B cell (primary cell): ENCODE measurements at places on chromosomes 1 and 21. TPM values are rescaled to one million over a fixed set of nuclear protein-coding genes. Genes with fewer than 3 reads are reported as not detected.

DNA sequence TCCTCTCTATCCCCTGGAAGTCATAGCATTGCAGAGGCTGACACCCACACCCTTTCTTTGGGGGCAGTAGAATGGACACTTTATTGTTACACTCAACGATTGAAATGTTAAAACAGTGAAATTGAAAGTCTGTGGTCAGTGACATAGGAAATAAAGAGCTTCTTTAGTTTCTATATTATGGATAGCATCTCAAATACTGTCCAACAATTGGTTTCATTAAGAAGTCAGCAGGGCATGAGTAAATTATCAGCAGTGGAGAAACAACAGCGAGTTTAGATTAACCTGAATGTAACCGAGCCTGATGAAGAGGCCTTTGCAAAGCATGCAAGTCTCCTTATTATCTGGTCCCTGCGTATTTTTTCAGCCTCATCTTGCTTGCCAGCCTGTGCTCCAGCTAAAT, 350.7 kb downstream of the NTNG1 start:
- no peak for DNase-seq

DNA sequence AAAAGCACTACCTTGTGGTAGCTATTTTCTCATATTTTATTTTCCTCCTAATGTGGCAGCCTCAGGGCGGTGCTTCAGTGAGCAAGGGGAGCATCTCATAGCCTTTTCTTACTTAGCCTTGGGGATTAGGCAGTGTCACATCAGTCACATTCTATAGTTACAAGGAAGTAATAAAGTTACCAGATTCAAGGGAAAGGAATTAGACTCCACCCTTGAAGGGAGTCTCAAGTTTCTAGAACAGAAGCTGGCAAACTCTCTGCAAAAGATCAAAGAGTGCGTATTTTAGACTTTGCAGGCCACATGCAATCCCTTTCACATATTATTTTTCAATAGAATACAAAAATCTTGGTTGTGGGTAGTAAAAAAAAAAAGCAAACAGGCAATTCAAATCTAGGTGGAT, 350.4 kb downstream of the AMY1C start:
- DNase-seq = no peak

DNA sequence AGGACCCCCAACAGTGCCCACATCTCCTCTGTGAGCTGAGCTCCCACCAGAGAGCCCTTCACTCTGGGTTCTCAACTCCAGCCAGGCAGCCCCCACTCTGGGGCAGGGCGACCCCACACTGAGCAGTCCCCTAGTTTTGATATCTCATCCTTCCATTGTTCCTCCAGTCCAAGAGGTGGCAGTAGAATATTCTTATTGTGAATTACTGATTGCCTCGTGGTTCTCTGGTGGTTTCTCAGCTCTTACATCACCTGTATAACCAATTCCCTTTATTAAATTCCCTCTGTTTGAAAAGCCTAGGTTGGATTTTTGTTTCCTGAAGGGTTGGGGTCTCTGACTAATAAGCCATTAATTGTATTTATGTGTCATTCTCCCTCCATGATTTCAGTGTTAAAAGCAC, 407.5 kb downstream of the SETD4 start:
- no peak for DNase-seq

GRCh38 chr1:9844756-9845155, 21.0 kb upstream of the CLSTN1 start:
- DNase-seq = no peak

RAVER2 gene
- 1.4 and 1.5 TPM in 2 replicates for total RNA-seq

PPIAL4G gene
- 1.2 and 1.4 TPM in 2 replicates for total RNA-seq

KIF26B gene
- total RNA-seq = 0.62 and 0.75 TPM in 2 replicates

RGS13 gene
- total RNA-seq = 0.36 and 0.59 TPM in 2 replicates

- no peak for DNase-seq
Measured at GRCh38 chr1:150061632-150062101, 5.9 kb upstream of the VPS45 start.
